Stimulated activated CD8-positive, alpha-beta memory T cell treated with anti-CD3 and anti-CD28 coated beads, Interleukin-7, amount 100 ng/mL, for 24 hours (primary cell): ENCODE measurements at places on chromosomes 1 and 21.

- no peak for DNase-seq
Measured at GRCh38 chr1:8815582-8816151, 1.8 kb downstream of the RERE start.

DNA sequence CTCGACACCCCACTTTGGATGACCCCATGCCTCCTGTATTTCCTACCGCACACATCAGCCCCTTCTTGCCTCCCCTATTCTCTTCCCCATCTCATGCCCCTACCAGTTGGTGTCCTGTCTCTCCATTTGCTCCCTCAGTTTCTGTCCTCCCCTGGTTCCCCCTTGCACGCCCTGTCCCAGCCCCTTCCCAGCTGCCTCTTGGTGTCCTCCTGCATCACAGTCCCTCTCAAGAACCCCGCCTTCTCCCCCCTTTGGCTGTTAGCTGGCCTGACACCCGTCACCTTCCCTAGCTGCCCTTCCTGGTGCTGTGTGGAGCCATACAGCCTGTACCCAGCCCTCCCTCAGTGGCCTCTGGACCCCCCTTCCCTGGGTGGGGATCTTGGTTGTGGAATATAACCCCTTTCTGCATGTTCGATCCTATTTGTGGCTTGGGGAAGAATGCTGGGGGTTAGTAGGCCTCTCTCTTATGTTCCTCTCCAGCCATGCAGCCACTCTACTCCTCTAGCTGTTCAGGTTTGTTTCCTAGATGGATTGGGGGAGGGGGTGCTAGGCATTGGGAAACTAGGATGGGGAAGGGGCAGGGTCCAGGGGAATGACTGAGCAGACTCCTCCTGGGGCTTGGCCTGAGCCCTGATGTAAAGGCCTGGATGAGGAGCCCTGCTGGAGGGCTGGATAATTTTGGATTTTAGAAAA, 41.4 kb upstream of the NFASC start:
- no peak for DNase-seq

GRCh38 chr1:82110366-82111254, 309.9 kb downstream of the ADGRL2 start:
- no peak for DNase-seq

- DNase-seq = no peak
Measured at GRCh38 chr1:216523449-216524190, 100.4 kb upstream of the USH2A start.

GRCh38 chr1:207860531-207860930, 50.4 kb downstream of the CD34 start:
- DNase-seq = no peak

GRCh38 chr1:153866045-153866850, 56.5 kb downstream of the GATAD2B start:
- DNase-seq = no peak

DNA sequence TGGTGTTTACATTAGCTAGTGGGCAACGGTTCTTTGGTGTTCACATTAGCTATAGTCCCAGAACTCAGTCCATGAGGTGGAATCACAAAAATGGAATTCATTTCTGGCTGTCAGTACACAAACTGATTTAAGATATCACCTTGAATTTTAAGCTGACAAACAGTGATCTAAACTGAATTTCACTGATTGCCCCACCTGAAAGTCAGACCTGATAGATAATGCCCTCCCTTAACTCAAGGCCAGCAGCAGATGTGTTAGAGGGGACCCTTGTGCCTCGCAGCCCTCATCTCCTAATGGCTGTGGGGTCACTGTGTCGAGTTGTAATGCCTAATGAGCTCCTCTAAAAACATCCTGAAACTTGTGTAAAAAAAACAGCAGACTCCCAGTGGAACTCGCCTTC, 8.6 kb downstream of the ARF1 start:
- DNase-seq = no peak
